ENCODE measurements at places on chromosomes 1 and 21.

DNA sequence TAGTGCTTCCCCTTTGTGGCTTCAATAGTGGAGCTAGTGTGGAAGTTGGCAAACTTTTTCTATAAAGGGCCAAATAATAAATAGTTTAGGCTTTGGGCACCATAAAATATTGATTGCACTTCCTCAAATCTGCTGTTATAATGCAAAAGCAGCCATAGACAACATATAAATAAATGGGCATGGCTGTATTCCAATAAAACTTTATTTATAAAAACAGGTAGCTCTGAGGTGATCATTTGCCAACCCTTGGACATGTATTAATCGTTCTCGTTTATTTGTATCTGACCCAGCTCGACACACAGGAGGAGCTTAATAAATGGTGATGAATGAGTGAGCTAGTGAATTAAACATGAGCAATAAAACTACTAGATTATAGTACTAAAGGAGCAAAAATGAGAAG lies 13.3 kb downstream of the KAZN start:
- DNase-seq, result no peak

- no peak for DNase-seq
Observed at GRCh38 chr1:114986286-114986685, 43.3 kb upstream of the TSHB start.

DNA sequence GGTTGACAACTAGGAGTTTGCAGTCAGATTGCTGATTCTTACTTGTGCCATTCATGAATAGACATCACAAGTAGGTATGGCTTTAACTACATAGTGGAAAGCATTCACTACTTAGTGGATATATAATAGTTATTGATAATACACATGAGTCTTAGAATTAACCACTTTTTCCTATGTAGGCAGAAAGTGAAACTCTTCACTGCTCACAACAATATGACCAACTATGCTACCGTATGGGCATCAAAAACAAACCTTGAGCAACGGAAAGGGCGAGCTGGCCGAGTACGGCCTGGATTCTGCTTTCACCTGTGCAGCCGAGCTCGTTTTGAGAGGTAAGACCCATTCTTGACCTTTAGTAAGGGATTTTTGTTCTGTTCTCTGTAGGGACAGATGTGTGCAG lies 38.7 kb downstream of the DHX9 start:
- no peak for DNase-seq

DNA sequence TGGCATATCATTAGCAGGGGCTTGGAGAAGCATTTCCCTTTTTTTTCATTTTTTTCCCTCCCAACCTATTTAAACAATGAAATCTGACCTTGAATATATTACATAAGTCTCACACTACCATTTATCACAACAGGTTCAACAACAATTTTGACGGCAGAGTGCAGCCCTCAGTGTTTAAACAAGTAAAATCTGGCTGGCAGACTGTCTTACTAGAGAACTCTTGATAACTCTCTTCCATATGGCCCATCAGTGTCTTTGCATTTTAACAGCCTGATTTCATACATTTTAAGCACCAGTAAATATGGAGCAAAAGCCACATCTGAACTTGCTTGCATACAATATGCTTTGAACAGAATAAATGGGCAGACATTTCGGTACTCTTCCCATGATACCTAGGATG lies 213.0 kb downstream of the KCTD3 start:
- DNase-seq, result no peak

- DNase-seq, result no peak
Observed at GRCh38 chr1:172380441-172381244, 39.8 kb upstream of the C1orf105 start.

DNA sequence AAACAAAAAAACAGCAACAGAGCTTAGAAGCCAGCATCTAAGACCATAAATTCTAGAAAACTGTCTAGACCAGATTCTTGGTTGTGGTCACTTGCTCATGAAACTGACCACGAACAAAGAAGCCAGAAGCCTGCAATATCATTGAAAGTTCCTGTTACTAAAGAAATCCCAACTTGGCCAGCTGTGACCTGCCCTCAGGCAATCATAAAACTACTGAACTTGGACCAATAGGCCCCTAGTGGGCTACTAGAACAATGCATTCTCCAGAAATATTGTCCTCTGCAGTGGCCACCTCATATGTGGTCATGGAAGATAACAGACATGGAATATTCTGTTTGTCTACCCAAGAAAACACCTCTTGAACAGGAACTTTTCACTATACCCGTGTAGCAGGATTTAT lies 87.7 kb downstream of the SPATA17 start:
- peak; percentile 9 for DNase-seq

GRCh38 chr21:25561668-25562641 lies 45.3 kb downstream of the MRPL39 start:
- peak; percentile 11 for DNase-seq

- DNase-seq, result no peak
Observed at GRCh38 chr21:15001857-15002606, 62.8 kb downstream of the NRIP1 start.

GRCh38 chr1:199859491-199859933 lies 168.0 kb upstream of the NR5A2 start:
- no peak for DNase-seq

- DNase-seq, result no peak
Observed at GRCh38 chr1:182794676-182795201, 5.2 kb downstream of the NPL start.

GRCh38 chr1:239308701-239309333 lies 77.6 kb upstream of the CHRM3 start:
- DNase-seq, result no peak

- DNase-seq, result no peak
Observed at GRCh38 chr1:17113963-17114362, 5.3 kb downstream of the PADI2 start.

- no peak for DNase-seq
Observed at GRCh38 chr1:71511505-71511904, 430.7 kb upstream of the ZRANB2 start.

DNA sequence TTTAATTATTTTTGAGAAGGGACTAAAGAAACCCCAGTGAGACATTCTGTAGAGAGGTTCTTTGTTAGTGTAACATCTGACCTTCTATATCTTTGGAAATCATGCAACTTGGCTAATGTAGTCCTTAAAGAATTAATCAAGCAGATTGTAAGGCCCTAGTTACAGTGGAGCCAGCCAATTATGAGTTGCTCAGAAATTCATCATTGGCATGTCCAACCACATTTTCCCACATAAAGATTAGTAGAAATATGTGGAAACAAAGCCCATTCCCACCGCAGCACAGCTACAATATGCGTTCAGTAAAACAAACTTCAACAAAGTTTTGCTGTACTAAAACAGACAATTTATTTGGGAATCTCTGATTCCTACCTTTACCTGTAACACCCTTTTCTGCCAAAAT lies 27.8 kb downstream of the WNT2B start:
- no peak for DNase-seq

GRCh38 chr1:37478451-37478881 lies 4.1 kb downstream of the ZC3H12A start:
- DNase-seq, result no peak

- DNase-seq, result no peak
Observed at GRCh38 chr1:37723390-37724078, 31.2 kb downstream of the CDCA8 start.

DNA sequence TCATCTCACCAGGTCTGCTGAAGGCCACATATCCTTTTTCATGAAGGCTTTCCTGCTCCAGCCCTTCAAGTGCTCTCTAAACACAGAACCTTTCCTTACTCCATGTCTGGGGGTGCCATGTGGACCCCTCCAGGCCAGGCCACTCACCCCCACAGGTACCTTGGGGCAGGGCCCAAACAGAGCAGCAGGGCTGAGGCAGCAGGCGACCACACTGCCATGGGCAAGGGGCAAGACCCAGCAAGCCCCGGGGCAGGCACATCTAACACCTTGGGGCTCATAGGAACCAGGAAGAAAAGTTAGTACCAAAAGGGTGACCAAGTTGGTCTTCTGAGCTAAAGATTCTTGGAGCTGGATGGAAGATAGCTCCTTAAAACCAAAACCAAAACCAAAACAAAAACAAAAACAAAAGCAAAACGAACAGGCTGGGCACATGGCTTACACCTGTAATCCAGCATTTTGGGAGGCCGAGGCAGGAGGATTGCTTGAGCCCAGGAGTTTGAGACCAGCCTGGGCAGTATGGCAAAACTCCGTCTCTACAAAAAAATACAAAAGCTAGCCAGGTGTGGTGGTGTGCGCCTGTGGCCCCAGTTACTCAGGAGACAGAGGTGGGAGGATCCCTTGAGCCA lies 63.7 kb downstream of the MRPL37 start:
- DNase-seq, result no peak

DNA sequence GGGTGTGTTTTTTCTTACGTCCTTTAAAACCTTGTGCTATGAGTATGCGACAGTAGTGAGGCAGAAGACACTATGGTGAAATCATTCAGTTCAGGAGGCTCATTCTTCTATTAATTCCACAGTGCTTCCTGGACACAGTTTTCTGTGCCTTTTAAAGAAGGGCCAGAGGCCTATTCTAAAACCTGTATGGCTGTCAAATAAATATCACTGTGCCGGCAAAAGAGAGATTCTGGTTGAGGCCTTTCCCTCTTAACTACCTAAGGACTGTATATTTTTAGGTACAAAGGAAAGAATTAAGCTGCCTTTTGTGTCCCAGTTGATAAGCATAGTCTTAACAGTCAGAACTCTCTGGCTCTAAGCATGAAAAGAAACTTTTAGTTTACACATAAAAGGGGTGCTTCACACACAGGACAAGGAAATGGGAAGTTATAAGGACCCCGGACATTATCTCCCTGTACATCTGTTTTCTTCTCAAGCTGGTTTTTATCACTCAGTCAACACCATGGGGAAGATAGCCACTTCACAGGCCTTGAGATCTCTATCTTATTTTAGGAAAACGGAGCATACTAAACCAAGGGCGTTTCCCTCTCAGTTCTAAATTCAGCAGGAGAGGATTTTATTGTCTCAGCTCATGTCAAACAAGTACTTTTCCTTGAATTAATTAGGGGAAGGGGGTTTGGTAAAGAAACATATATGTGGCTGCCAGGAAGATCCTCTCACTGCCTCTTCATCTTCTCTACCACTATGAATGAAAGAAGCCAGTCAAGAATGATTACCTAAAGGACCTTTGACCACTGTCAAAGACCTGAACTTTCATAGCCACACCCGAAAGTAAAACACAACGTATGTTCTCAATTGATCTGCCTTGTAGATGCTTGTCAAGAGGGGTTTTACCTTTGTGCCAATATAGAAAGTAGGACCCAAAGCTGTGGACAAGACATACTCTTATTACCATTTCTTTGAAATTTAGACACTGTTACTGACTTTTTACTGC lies 71.4 kb upstream of the HSPA13 start:
- no peak for DNase-seq

DNA sequence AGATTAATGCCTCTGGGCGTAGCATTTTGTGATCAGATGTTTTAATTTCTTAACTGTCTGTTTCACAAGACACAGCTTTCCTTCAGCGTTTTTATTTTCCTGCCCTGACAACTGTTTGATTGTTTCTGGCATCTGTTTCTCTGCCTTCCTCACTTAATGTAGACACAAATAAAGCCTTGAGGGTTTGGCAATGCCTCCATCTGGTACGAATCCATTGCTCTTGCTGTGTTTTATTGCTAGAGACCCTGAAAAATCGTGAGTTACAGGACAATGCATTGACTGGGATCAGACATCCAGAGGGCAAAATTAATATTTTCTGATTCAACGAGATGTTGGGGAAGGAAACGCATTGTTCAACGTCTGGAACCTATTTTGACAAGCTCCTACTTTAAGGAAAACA lies 363.5 kb downstream of the MRPL39 start:
- no peak for DNase-seq

DNA sequence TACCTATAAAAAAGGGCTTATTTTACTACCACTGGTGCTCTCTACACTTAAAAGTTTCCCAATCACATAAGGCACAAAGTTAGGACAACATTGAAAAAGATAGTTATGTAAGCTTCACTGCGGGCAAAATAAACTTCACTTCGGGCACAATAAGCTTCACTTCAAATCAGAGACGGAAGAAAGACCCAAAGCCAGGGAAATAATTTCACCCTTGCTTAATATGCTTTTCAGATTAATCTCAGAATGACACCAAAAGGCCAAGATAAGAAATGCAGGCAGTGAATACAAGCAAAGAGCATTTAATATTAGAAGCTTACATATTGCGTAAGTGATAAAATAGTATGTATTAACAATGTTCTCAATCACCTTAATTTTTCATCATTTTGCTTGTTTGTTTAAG lies 444.2 kb downstream of the SETD4 start:
- DNase-seq, result peak; percentile 47

DNA sequence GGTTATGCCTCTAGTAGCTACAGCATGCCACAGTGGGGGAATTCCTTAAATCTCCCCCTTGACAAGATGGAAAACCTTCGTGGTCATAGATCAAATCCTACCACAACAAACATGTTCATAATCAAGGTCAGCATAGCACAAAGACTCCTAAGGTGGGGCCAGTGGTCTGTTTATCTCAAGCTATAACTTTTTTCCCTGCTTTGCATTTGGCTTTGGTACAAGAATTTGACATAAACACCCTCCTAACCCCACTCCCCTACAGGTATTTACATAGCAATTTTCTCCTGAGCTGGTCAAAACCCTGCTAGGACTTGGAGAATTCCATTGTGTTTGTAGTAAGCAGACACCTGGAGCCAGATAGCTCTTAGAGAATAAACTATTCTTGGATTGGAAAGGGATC lies 58.5 kb downstream of the HIVEP3 start:
- DNase-seq, result no peak

GRCh38 chr1:229093238-229093540 lies 177.7 kb upstream of the RAB4A start:
- DNase-seq, result no peak

- no peak for DNase-seq
Observed at GRCh38 chr1:19712928-19713327, 48.3 kb downstream of the HTR6 start.

DNA sequence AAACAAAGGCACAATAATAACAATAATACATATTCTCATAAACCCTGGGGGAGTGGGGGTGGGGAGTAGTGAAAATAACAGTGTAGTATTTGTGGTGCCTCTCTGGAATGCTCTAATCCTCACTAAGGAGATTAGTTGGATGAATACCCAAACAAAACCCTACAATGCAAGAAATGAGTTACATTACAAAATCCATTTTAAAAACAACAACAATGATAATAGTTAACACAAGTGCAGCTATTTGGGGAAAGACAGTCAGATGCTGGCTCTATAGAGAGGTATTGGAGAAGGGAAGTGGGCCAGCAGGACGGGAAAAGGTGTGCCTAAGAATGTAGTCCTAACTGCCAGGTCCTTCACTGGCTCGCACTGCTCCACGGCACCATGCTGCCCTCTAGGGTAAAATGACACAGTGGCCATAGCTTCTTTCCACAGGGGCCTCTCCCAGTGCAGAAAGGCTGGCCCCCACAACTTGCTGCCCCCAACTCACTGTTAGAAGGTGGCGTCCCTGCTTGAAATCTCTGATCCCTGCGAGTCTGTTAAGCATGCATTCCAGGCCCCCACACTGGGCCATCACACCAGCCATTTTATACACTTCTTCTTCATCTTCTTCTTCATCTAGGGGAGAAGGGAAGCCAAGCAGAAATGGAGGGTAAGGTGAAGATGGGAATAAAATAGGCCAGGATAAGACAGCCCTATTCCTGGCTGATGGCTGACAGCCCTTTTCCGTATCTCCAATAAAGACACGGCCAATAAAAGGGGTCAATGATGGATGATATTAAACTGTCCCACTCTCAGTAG lies 113.8 kb downstream of the UBR4 start:
- DNase-seq, result no peak
